Effector memory CD8-positive, alpha-beta T cell (primary cell): ENCODE measurements at places on chromosomes 4 and X.

DNA sequence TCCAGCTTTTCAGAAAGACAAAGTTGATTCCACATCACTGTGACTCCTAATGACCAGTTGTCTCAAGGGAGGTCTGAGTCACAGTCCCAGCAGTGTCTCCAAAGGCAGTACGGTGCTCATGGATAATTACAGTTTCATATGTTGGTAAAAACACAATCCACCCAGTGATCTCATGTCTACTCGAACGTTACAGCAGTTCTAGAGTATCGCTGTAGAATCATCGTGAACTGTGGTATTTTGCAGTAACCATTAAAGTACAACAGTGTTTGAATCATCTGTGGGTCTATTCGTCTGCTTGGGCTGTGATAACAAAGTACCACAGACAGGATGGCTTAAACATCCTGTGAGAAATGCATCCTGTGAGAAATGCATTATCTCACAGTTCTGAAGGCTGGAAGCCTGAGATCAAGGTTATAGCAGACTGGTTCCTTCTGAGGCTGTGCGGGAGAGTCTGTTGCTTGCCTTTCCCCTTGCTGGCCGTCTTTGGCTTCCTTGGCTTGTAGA is 121.1 kb upstream of the SORBS2 start:
- DNase-seq = no peak

GRCh38 chrX:56853436-56853835 is 124.4 kb downstream of the NBDY start:
- no peak for DNase-seq

GRCh38 chrX:47361538-47362511 is 8.6 kb upstream of the ZNF157 start:
- peak; percentile 39 for DNase-seq

DNA sequence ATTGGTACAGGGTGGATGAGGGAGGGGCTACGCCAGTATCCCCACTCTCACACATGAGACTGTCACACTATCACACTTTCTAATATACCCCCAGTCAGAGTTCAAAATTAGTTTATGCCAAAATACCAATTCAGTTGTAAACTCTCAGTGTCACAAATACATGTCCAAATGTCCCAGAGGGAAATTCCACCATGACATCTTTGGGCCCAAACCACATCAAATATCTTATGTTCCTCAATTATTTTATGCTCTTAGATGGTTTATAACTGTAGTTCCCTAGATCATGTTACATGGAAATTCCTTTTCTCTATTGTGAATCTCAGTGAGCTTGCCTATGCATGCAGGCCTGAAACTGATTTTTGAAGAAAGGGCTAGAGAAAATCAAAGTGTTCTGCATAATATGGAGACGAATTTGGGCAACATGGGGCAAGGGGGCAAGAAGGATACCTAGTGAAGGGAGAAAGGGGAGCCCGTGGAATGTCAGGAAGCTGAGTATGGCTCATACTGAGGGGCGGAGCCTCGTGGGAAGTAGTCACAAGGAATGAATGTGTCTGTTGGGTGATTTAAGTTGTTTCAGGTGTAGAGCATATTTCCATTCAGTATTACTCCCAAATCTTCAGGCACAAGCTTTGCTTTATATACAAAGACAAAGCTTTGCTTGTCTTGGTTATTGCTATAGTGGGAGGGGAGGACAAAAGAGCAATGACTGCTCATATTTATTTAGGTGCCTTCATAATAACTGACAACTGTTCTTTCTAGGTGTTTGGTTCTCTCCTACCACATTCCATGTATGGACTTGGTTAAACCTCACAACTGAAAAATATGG is 40.8 kb downstream of the CLNK start:
- no peak for DNase-seq

DNA sequence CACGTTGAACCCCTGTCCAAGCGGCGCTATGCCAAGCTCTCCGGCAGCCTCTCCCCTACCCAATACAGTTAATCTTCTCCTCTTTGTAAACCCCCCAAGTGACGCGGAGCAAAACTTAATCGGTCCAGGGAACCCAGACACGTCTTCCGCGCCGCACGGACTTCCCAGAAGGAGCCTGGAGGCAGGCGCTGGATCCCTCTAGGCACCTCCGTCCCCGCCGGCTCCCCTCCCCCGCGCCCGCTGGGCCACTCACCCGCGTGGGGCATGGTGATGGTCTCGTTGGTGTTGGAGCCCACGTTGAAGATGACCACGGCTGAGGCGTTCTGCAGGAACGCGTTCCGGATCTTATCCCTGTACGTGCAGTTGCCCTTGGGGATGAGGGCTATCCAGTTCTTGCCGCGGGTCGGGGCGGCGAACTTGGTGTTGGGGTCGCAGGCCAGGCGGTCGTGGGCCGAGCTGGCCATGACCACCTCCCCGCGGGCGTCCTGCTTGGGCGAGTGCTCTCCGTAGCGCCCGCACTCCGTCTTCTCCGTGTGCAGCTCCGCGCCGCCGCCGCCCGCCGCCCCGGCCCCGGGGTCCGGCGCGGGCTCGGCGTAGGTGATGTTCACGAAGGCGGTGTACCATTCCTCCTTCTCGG is 1.1 kb downstream of the RNF150 start:
- no peak for DNase-seq

DNA sequence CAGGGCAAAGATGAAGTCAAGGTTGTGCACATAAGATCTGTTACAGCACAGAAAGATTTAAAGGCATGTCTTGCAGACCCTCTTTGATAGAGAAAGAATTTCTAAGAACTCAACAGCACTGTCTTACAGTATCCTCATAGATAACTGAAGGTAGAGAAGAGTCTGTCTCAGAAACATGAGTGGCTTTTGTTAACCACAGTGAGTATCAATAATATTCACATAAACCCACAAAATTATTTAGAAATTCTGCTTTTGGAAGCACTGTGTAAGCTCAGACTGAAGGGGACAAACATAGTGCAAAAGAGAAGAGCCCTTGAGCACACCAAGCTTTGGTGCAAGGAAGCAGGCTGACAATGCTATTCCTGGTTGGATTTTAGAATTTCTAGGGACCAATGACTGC is 166.0 kb upstream of the SH3RF1 start:
- DNase-seq = no peak

DNA sequence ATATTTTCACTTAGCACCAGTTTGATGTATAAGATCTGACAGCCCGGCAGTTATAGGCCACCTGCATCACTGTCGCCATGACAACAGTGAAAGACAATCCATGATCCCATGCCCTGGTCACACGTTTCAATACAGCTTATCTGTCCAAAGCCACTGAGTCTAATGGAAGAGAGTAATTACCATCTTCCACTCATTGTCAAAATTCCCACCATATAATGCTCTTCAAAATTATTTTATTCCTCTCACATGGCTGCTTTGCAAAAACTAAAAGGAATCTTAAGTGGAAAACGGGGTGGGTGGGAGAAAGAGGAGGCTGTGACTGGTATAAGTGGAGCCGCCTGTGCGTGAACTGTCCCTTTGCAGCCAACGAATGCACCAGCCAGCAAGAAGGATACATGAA is 44.2 kb downstream of the MAML3 start:
- no peak for DNase-seq

DNA sequence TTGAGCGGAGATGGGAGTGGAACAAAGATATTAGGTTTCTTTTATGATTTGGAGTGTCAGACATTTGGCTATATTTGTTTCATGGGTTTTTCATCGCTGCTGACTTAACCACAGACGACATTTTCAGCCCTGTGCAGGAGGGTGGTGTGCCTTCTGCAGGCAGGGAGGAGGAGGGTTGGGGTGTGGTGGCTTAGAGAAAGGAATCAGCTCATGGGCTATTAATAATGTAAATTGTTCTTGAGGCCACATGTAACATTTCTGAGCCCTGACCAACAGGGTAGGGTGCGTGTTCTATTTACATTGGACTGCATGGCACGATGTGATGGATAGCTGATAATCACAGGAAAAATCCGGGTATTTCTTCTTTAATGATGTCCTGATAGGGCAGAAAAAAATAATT is 67.6 kb downstream of the POLA1 start:
- DNase-seq = no peak

GRCh38 chr4:84939113-84939512 is 27.4 kb downstream of the WDFY3 start:
- no peak for DNase-seq
